ENCODE measurements at places on chromosomes 4 and X. TPM values are rescaled to one million over a fixed set of nuclear protein-coding genes. Genes with fewer than 3 reads are reported as not detected.

DNA sequence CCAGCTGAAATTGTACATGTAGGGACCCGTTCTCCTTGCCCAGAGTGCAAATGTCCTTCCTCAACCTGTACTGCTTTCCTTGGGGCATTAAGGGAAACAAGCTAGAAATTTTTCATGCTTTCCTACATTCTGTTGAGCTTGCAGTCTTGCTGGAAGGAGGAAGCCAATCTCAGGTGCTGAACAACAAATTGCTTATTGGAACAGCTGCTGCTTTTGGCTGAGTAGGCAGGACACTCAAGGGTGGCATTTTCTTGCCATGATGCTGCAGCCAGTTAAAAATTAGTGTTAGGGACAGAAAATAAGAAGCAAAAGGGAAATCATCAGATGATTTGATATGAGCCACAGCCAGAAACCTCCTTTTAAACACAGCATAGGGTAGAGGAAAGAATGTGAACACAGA is 223.7 kb downstream of the QDPR start:
- DNase-seq, result no peak

Gene ELMOD2
- polyA plus RNA-seq, result 22.3 TPM

DNA sequence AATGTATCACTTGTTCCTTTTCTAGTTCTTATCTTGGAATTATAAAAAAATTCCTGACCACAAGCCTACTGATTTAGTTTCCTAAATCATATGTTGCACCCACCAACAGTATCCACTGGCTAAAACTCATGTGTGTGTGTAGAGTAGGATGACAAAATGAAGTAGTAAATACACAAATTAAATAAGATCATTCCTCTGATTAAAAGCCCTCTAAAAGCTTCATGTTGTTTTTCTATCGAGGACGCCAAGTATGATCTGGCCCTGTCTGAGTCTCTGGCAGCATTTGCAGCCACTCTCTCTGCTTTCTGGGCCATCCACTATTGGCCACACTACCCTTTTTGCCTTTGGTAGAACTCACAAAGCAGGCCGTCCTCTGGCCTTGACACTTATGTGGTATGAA is 183.4 kb downstream of the PACRGL start:
- no peak for DNase-seq

DNA sequence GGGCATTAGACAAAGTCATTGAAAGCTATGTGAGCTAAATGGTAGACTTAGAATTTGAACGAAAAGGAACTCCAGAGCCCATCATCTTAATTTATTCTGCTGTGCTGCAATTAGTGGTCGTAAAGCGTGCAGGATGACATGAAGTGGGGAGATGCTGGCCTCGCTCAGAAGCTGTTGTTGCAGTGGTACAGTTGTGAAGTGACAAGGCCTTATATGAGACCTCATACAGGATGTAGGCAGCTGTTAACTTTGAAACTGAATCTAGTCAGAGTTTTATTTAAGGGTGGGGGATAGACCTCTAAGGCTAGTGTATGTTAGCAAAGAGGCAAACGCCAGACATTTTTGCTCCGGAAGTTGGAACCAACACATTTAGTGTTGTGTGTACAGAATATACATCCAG is 13.4 kb downstream of the KLF3 start:
- no peak for DNase-seq

Gene DUX4
- polyA plus RNA-seq, result not detected

DNA sequence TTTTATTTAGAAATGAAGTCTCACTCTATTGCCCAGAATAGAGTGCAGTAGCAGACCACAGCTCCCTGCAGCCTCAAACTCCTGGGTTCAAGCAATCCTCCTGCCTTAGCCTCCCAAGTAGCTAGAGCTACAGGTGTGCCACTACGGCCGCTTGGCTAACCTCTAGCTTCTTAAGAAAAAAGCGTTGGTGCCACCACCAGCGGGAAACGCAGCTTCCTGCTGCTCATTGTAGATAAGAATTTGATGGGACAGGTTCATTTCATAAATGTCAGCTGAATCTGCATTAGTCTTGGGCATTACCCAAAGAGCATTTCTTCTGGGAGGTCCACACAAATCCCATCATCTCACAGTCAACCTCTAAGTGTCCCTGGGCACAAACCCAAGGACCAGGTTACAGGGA is 33.2 kb upstream of the NAP1L5 start:
- DNase-seq, result no peak

- no peak for DNase-seq
Observed at GRCh38 chr4:88866862-88867550, 169.4 kb upstream of the NAP1L5 start.

- DNase-seq, result peak; percentile 43
Observed at GRCh38 chr4:75995727-75996126, 5.0 kb upstream of the SDAD1 start.

Gene RASGEF1B
- 6.5 TPM for polyA plus RNA-seq

Gene GALNTL6
- 2.2 TPM for polyA plus RNA-seq

Gene CCDC160
- 0.26 TPM for polyA plus RNA-seq

Gene SLC39A8
- polyA plus RNA-seq, result 3.9 TPM

Gene CT45A5
- polyA plus RNA-seq, result 0.30 TPM

Measured in muscle of back (tissue), 13 donors.